Stimulated activated CD4-positive, alpha-beta T cell treated with anti-CD3 and anti-CD28 coated beads, Interleukin-2, amount 100 ng/mL, for 48 hours (primary cell): ENCODE measurements at places on chromosomes 5 and 9.

GRCh38 chr5:122499585-122499984, 187.5 kb downstream of the SNCAIP start:
- DNase-seq = no peak

DNA sequence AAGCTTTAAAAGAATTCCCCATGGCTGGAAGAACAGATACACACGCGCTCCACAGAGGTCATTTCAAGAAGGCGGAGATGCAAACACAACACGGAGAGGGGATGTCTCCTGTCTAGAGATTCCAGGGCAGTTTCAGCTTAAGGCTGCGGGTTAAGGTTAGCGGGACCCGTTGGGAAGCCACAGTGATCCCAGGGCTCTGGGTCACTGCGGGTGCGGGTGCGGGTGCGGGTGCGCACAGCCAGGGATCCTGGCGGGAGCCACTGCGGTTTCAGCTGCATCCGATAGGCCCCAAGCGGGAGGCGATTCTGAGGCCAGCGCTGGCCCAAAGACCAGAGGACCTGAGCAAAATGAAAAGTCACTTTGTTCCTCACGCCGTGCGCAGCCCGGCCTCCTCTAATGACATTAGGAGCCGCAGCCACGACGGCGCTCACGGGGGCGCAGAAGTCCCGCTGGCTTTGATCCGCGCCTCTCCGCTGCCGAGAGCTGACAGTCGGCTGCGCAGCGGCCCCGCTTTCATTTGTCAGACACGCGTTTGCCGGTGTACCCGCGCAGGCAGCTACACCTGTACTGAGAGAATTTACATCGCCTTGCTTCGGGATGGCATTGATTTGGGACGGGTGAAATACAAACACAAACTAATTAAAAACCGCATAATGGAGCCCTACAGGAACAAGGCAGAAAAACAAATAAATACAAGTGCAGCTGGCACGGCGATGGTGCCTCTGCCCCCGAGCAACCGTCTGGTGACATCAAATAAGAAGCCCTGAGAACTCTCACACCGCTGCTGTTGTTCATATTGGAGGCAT, 5.3 kb upstream of the IRX1 start:
- no peak for DNase-seq

- DNase-seq = no peak
Observed at GRCh38 chr9:97364769-97365490, 47.0 kb upstream of the TDRD7 start.

DNA sequence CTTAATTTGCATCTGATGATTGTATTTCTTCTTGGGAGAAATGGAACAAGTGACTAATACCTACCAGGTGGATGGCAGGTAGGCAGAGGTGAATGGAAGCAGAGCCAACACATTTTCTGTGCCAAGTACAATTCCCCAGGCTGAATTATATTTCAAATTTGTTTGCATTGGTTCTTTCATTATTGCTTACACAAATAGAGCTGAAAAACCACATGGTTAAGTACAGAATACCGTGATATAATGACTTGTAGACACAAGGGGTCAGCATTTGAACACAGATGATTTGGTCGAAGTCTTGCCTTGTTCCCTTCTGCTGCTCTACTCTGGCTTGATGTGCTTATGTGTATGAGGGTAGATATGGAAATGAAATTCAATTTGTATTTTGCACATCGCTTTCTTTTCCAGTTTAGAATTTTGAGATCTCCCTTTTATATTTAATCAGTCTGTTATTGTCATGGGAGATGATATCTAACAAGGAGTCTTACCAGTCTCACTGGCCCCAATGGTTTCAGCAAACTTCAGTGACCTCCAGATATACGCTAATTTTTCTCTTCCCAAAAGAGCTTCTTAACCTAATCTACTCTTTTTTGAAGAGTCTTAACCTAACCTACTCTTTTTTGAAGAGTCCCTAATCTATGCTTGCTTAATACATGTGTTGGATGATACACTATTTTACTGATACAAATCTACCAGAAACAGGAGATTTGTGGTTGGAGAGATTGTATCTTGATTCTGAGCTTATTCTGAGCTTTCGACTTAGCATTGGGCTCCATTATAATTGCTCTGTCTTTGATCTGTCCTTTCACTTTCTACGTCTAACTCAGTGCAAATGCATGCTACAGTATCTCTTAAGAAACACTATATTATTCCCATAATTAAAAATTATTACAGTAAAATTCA, 88.1 kb downstream of the PCSK1 start:
- no peak for DNase-seq

DNA sequence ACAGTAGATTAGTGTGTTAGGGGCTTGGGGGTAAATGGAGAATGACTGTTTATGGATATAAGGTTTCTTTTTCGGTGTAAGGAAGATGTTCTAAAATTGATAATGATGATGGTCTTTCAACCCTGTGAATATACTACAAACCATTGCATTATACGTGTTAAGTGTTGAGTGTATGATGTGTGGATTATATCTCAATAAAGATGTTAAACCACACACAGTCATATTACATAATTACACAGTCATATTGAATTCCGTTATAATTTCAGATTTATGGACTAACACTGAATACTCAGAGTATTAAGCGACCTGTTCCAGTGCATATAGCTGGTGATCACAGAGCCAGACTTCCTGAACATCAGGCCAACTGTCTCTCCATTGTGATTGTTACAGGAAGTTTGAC, 68.1 kb downstream of the F2RL2 start:
- no peak for DNase-seq

GRCh38 chr5:139124774-139125520, 73.2 kb downstream of the SIL1 start:
- no peak for DNase-seq

DNA sequence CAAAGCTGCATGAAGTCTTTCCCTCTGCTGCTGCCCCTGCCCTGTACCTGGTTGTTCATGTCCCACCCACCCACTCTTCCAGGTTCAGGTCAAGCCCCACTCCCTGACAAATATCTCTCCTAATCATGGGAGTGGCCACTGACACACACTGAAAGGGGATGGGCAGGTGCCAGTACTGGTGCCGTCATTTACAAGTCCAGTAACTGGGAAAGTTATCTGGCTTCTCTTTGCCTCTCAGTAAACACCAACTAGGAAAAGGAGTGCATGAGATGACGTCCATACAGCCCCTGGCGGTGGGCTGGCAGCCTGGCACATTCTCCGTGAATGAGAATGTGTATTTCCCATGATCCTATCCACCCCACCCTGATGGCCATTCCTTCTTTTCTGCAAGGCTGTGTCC, 225.2 kb downstream of the FSTL4 start:
- DNase-seq = no peak

DNA sequence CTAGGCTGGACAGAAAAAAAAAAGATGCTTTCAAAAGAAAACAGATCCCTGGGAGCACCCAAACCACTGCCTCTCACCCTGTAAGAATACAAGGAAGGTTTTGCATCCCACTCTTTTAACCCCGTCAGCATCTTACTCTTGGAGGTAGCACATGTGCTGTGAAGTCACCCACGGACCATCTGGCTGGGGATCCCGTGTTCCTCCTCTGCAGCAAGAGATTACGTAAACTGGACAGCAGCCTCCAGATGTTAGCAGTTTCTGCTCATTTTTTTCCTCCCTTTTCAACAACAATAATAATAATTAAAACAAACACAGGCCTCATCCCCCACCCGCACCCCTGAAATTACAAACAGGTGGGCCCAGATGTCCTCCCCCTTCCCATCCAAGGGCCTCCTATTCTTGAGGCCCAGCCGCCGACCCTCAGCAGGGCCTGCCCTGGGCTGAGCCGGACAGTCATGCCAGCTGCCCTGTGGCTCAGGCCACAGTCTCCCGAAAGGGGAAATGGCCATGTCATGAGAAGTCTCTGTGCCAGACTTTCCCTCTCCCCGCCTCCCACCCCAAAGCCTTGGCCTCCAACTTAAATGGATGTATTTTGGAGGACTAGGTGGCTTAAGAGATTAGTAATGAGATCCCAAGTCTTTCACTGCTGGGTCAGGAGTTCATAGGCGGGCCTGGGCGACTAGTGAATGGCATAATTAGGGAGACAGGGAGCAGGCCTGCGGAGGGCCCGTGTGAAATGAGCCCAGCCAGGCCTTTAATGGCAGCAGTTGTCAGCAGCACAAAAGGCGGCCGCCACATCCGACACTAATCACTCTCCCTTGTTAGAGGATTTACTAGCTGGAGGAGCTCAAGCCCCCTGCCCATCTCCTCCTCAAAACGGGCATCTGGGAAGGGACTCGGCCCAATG, 165.1 kb downstream of the PAPPA start:
- DNase-seq = no peak

- DNase-seq = peak; percentile 34
Observed at GRCh38 chr5:159341906-159342310, 11.6 kb upstream of the IL12B start.

DNA sequence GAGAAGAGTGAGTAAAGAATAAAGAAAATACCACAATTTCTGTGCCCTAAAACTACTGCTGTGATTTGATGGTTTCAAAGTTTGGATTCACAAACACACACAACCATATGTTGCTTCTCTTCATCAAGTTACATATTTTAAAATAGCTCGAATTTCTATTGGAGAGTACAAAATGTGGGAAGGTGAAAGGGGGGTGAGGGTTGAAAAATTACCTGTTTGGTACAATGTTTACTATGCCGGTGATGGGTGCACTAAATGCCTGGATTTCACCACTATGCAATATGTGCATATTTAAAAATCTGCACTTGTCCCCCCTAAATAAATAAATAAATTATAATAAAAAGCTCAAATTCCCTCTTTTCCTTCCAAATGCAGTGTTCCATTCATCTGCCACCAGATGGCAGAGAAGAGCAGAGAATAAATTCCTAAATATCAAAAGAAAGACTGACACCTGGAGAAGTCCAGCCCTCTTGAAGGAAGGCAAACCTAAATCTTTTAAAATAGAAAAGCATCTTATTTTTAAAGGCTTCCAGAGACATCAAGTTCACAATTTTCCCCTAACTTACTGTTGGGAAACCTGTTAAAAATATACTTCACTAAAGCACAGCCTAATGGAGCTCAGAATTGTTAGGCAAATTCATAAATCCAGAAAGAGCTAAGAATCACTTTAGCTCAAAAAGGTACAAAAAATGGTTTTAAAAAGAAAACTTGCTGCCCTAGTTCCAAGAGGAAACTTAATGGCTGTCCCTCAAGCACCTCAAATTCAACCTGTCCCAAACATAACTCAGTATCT, 24.8 kb upstream of the HNRNPA0 start:
- DNase-seq = no peak

GRCh38 chr9:90925581-90926257, 124.1 kb downstream of the SYK start:
- no peak for DNase-seq

DNA sequence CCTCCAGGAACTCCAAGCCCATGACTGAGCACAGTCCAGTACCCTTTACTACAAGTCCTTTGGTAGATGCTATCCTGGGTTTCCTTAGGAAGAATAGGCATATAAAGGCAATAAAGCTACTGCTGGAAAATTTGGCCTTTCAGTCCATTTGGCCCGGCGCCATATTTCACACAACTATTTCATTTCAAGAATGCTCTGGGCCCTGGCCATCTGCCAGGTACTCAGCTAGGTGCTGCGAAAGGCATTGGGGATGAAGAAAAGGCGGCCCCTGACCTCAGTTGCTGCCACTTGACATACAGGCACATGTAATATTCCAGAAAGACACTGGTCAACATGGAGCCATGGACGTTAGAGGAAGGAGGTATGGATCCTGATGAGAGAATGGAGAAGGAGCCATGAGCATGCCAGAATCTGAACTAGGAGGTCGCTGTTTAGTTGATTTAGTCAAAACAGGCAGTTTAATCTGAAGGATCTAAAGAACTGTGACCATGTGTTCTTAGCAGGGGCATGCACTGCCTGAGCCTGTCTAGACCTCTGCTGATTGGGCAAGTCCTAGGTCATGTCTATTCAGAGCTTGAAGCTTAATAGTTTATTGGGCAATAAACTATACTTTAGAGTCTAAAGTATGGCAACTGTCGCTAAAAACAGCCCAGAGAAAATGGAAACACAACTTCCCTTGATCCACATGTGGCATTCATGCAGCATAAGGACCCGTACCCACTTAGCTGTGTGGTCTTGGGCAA, 149.3 kb downstream of the MELK start:
- DNase-seq = no peak

DNA sequence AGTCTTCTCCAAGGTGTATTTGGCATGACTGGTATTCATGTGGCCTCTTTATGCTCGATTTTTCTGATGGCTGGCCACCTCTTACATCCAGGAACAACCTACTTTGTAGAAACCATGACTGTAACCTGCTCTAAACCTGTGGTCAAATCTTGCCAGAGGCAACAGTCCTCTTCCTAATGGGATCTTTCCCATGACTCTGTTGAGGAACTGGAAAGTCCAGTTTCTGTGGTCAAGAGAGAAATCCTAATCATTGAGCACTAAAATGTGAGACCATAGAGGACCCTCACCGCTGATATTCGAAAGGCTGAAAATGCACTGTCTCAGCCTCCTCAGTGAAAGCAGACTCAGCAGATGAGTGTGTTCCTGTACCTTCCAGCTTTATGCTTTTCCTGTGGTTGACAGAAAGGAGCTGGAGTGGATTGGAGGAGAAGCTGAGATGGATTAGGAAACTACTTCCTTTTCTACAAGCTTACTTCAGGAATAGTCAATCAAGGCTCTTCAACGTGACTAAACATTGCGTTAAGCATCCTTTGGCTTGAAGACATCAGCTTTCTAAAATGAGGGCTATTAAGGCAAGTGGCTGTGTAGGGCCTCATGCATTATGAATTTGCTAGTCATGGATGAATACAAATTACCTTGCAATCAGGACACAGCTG, 69.7 kb upstream of the DAPK1 start:
- DNase-seq = no peak

DNA sequence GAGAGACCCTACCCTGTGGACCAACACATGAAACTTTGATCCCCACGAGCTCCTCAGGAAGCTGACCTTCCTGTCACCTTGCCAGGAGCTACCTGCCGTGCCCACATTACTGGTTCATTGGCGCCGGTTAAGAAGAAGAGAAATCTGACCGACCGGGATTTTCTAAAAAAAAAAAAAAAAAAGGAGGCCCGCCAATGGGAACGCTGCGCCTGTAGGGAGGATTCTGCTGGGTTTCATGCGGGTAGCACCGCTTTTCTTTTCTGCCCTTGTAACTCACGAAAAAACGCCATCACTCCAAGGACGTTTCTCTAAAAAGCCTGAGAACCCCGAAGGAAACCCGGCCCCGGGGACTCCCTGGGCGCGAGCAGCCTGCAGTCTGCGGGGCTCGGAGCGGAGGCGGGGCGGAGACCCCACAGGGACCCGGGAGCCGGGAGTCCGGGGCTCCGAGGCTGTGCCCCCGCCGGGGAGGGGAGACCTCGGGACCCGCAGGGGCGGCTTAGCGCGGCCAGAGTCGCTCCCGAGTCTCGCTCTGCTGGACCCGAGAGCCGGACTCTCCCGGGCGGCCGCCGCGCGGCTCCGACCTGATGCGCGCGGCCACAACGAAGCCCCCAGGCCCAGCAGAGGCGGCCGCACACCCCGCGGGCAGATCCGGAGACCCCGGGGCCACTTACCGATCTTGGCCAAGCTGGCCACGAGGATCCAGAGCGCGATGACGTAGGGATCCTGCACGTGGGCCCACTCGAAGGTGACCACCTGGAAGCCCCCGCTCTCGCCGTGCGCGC, 617 bp downstream of the SLC9A3 start:
- no peak for DNase-seq

DNA sequence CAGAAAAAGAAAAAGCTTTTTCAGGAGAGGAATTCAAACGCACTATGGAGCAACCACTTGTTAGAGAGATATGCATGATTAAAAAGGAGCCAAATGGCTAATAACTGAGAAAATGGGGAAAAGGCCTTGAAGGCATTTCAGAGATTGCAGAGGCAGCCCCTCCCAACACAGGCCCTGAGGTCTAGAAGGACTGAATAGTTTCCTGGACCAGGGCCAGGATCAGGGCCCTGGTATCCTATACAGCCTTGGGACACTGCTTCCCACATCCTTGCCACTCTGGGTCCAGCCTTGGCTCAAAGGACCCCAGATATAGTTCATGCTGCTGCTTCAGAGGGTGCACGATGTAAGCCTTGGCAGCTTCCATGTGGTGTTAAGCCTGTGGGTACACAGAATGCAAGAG, 20.7 kb upstream of the FEM1C start:
- DNase-seq = no peak
